ENCODE measurements at places on chromosomes 4 and X. TPM values are rescaled to one million over a fixed set of nuclear protein-coding genes. Genes with fewer than 3 reads are reported as not detected.
A peak's percentile ranks its signal among the peaks of the same experiment; 100 is the strongest.

DNA sequence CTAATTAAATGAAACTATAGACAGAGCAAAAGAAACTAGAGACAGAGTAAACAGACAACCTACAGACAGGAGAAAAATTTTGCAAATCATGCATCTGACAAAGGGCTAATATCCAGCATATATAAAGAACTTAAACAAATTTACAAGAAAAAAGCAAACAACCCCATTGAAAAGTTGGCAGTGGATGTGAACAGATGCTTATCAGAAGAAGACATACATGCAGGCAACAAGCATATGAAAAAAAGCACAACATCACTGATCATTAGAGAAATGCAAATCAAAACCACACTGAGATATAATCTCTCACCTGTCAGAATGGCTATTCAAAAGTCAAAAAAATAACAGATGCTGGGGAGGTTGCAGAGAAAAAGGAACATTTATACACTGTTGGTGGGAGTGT, 14.8 kb downstream of the ZNF280C start:
- no peak for DNase-seq

DNA sequence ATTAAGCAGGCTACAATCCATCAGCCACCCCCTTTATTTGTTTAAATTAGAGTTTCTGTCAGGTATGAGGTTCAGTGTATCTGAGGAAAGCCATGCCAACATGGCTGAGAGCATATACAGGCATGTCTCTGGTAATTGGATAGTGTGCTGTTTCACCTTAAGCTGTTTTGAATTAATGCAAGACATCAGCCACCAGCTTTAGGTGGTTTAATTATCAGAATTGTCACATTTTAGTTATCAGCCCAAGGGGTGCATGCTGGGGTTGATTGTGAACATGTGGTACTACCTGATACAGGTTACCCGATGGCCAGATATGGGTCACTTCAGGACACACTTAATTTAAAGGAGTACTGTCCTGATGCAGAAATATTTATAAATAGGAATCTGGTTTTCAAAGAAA, 353.2 kb upstream of the TENM3 start:
- no peak for DNase-seq

DNA sequence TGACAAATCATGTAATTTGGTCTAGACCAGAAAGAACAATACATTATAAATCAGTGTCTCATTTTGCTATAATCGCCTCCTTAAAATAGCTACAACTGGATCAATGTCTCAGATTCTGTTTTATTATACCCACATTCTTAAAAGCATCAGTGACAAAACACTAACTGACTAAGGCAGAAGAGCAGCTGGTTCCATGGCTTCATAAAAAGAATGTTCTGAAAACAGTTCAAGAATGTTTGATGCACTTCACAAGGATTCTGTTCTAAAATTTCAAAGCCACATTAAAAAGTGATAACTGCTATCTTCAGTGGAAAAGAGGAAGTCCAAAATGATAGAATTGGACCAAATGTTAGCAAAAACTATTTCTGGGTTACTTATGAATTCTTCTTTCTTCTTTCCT, 69.8 kb downstream of the COL25A1 start:
- no peak for DNase-seq

DNA sequence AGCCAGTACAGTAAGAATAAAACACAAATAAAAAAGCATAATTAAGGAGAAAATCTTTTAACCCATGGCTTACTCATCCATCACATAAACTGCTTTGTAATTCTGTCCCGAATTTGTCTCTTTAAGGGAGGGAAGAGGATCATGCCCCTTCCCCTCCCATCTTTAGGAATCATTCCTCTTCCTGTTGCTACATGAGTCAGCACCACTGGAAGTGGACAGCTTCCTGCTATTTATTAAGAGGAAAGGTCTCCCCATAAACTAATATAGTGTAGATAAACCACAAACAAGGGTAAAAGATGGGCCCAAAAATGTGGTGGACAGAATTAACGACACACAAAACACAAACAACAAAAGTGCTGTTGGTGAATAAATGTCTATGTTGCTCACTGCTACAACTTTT, 75.8 kb downstream of the PPP3CA start:
- no peak for DNase-seq

DNA sequence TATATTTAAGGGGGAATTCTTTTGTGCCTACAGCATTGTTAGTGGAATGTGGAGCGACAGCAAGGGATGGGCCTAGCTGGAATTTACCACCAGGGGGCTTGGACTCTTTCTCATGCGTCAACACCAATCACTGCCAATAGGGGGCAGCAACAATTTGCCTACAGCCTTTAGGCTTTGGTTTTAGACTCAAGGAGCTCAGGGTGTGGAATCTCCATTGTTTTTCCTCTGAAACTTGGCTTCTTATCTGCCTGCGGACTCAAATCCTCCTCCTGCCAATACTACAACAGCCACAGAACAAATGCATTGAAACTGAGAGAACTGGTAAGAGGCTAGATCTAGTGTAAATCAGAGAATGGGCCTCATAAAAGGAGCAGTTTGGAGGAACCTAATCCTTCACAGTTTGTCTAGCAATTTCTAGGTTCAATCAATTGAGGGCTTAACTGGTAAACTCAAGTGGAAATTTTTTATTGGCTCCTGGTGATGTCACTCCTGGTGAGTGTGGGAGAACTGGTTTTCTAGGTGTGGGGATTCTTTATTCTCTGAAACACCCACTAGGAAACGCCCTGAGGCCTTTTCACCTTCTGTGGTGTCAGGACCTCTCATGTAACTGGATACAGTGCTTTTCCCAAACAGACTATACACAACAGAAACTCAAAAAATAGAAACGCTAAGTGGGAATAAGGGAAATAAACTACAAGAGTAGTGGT, 27.9 kb upstream of the TMSB4X start:
- peak; percentile 82 for DNase-seq

DNA sequence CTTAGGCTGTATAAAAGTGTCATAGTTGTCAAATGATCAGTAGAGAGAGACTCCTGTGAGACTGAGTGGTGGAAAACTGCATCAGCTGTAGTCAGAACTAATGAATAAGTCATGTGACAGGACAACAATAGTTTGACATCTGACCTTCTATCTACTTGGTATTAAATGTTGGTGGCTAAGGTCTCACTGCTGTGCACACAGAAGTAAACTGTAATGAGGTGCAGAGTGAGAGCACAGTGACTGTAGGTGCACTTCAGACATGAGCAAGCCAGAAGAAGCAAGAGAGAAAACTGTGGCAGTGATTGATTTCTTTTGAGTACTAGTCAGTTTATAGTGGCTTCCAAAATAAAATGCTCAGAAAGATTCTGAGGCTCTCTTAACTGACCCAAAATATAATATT, 803.6 kb downstream of the RAPGEF2 start:
- DNase-seq, result no peak

GRCh38 chrX:25288676-25289075, 272.9 kb upstream of the ARX start:
- DNase-seq, result no peak

DNA sequence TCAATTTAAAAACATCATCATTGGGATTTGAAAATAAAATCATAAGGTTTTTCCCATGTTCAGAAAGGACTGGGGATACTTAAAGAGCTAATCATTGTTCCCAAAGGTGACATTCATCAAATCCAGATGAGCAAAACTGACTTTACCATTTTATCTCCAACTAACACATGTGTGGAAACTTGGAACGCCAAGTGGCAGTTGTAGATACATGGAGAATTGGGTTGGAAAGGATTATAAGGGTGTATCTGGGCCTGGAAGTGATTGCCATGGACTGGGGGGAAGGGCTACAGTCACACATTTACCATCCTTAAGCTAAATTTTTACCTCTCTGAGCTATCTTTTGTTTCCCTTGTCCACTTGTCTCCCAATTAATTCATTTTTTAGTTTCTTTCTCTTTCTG, 203.4 kb downstream of the SLC39A8 start:
- DNase-seq, result no peak

- DNase-seq, result no peak
These were observed 48.3 kb downstream of the ANXA5 start for GRCh38 chr4:121648516-121648915.

DNA sequence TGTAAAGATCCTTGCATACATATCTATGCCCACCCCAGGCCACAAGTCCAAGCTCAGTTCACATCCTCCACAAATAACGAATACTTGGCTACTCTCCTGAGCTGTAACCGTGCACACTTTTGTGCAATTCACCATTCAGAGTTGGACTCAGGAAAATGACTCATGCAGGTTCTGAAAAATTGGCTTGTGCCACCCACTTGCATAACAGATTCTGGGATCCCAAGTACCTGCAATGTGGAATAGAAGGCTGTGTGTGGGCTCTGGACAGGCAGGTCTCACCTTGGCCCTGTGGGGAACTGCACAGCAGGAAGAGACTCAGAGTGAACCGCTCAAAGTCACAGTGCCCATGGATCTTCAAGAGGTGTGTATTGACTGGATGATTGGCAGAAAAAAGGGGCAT, 502.7 kb downstream of the PACRGL start:
- DNase-seq, result no peak

DNA sequence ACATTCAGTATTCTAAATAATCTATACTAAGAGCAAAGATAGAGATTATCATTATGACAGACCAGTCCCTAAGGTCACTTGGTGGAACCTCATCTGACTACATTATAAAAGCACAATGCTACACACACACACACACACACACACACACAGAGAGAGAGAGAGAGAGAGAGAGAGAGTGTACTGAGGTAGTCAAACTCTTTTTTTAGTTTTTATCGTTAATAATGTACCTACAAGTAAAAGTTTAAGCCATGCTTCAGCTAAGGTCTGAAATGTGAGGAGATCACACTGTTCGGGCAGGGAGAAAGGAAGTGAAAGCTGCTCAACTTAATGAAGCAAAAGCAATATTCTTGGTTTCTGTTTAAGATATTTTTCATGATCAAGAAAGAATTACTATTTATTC, 75.8 kb upstream of the CCDC160 start:
- no peak for DNase-seq

GRCh38 chrX:18945483-18945882, 38.4 kb downstream of the PHKA2 start:
- DNase-seq, result no peak

GRCh38 chr4:109910256-109910655, 2.4 kb upstream of the EGF start:
- no peak for DNase-seq

DNA sequence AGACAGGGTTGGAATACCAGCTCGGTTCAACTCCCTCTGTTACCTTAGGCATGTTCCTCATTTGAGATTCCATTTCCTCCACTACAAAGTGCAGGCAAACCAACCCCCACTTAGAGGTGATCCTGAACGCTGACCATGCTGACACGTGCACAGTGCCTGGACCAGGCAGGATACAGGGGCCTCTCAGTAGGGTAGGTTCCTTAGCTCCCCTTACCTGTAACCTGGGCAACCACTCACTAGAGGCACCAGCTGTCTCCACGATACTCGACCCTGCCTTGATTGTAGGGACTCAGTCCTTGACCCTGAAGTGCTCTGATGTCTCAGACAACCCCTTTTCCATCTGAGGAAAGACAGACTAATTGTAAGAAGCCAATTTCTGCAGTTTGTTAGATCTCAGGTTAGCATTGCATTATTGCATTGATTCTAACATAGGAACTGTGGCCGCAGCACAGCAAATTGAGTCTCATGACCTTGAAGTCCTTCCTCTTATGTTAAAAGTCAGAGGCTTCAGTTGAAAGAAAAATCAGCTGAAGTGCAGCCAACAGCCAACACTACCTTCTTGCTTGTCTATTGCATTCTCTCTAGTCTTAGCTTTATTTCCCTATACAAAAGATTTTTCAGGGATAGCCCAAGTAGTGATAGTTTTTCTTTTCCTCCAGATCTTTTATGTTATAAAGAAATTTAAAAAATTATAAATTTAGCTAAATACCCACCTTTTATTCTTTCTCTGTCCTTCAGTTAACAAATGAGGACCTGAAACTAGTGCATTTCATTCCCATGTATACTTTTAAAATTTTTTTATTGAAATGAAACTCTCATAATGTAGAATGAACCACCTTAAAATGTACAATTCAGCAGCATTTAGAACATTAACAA, 11.2 kb upstream of the C1QTNF7 start:
- no peak for DNase-seq

GRCh38 chr4:79253924-79254323, 71.9 kb downstream of the NAA11 start:
- no peak for DNase-seq

- no peak for DNase-seq
These were observed 88.3 kb downstream of the CC2D2A start for GRCh38 chr4:15557786-15558550.

GRCh38 chrX:18701621-18702361, 5.7 kb upstream of the PPEF1 start:
- peak; percentile 68 for DNase-seq

GRCh38 chrX:20463296-20464075, 196.8 kb upstream of the RPS6KA3 start:
- DNase-seq, result no peak

- DNase-seq, result no peak
These were observed 14.4 kb downstream of the FOXP3 start for GRCh38 chrX:49250066-49250465.

GRCh38 chr4:138050601-138051000, 191.5 kb downstream of the SLC7A11 start:
- DNase-seq, result no peak

DNA sequence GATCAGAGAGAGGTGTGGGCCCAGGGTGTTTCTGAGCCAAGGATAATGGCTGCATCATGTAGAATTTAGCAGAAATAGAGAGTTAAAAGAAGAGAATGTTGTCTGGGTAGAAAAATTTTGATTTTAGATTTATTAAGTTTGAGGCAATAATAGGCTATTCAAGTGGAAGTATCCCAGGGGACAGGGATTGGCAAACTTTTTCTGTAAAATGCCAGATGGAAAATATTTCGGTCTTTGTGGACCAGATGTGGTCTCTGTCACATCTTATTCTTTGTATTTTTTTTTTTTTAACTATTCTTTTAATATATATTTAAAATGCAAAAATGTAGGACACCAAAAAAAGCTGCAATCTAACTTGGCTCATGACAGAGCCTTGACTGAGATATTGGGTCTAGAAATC, 33.1 kb downstream of the IL15 start:
- no peak for DNase-seq

- no peak for DNase-seq
These were observed 57.5 kb upstream of the GIMD1 start for GRCh38 chr4:106426069-106426468.

GRCh38 chr4:91598696-91599095, 705.1 kb upstream of the GRID2 start:
- no peak for DNase-seq

- DNase-seq, result no peak
These were observed 99.8 kb upstream of the TEX13C start for GRCh38 chrX:125219852-125220251.

- no peak for DNase-seq
These were observed 171.8 kb downstream of the HNRNPD start for GRCh38 chr4:82201805-82202641.

GRCh38 chr4:1122505-1122904, 9.1 kb upstream of the RNF212 start:
- no peak for DNase-seq

Gene SPARCL1
- total RNA-seq, result 441 TPM

Gene ESX1
- not detected for total RNA-seq

Gene CPLX1
- 11.6 TPM for total RNA-seq

Gene HTR2C
- 0.22 TPM for total RNA-seq

Gene TRIM61
- 0.62 TPM for total RNA-seq

Gene IL2RG
- total RNA-seq, result 9.9 TPM

Gene IL9R
- total RNA-seq, result not detected

Gene MUC7
- total RNA-seq, result not detected

Gene UBE2A
- 47.6 TPM for total RNA-seq

Gene PRAF2
- 29.6 TPM for total RNA-seq

Gene APLN
- 1.3 TPM for total RNA-seq

Gene FGF2
- 30.5 TPM for total RNA-seq

Gene TLR6
- 8.2 TPM for total RNA-seq

Gene PNCK
- total RNA-seq, result 1.6 TPM

Gene AWAT1
- not detected for total RNA-seq

Gene PIR
- 36.1 TPM for total RNA-seq
